Progenitor cell of endocrine pancreas (in vitro differentiated cells): ENCODE measurements at places on chromosomes 7 and 10.
A peak's percentile ranks its signal among the peaks of the same experiment; 100 is the strongest.

GRCh38 chr7:82441669-82442478 is 1.7 kb downstream of the CACNA2D1 start:
- H3K36me3 ChIP-seq: no peaks in the 10 kb centered on the region
- H3K4me1 ChIP-seq: peaks cover 8% of the 10 kb centered on the region
- peak overlapping the region; percentile 88 for H3K4me3 ChIP-seq

DNA sequence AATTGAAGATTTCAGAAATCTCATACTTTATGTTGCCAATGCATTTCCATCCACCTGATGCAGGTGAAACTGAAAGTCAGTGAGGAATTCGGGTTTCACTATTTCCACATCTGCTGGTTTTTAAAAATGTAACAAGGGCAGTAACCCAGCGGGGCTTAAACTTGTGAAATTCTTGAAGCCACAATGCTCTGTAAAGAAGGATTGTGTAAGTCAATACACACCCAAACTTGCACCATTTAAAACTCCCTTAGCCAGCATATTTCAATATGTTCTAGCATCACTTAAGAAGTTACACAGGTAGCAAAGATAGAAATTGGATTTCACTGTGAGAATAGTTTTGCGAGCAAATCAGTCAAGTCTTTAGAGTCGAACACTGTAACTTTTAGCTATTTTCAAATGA is 386.1 kb downstream of the PLXDC2 start:
- no peaks in the 10 kb centered on the region for H3K4me1 ChIP-seq
- no peak for DNase-seq
- H3K4me3 ChIP-seq: no peak overlapping the region
- H3K36me3 ChIP-seq: peaks cover 3% of the 10 kb centered on the region
- H3K27me3 ChIP-seq: no peaks in the 10 kb centered on the region

- H3K27me3 ChIP-seq: no peaks in the 10 kb centered on the region
- H3K4me3 ChIP-seq: no peak overlapping the region
- peak overlapping the region; percentile 86 for H3K27ac ChIP-seq
Observed at GRCh38 chr10:24277277-24277676, 68.3 kb downstream of the KIAA1217 start.

DNA sequence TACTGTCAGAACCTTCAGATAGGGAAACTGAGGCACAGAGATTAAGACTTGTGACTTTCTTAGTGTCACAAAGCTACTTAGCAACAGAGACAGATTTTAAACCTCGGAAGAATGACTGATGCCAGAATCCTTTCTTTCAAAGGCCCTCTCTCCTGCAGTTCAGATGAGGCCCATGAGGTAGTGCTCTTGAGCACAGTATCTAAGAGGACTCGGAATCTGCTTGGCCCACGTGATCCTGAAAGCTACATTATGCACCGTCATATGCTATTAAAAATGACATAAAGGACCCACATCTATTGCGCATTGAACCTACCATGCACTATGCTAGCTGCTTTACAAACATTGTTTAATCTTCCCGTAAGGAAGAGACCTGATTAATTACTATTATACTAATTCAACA is 355.9 kb downstream of the SFMBT2 start:
- no peak overlapping the region for H3K4me3 ChIP-seq
- no peak for DNase-seq

DNA sequence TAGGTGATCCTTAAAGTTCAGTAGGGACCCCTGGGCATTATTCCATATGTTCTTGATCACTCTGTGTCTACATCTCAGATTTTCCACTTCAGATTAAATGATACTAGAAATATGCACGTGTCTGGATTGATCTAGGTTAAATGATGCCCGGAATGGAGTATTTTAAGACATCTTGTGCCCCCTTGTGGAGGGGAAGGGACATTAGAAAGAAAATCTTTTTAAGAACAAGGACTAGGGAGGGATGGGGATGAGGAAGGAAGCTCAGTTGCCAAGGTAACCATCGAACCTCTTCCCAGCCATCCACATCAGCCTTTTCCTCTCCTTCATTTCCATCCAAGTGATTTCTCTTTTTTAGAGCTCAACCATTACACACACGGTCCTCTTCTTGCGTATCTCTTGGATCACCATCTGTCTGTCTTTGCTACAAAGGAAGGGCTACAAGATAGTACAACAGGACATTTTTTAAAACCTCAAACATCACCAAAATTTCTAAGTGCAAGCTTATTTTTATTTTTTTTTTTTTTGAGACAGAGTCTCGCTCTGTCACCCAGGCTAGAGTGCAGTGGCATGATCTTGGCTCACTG is 40.5 kb downstream of the PRSS2 start:
- no peaks in the 10 kb centered on the region for H3K36me3 ChIP-seq
- peak overlapping the region; percentile 79 for H3K27ac ChIP-seq
- no peak overlapping the region for H3K4me3 ChIP-seq
- no peak for DNase-seq
- peaks cover 31% of the 10 kb centered on the region for H3K27me3 ChIP-seq

- H3K27ac ChIP-seq: no peak overlapping the region
- peaks cover 2% of the 10 kb centered on the region for H3K27me3 ChIP-seq
- no peak for DNase-seq
Observed at GRCh38 chr7:78443811-78444210, 645.2 kb downstream of the PHTF2 start.

DNA sequence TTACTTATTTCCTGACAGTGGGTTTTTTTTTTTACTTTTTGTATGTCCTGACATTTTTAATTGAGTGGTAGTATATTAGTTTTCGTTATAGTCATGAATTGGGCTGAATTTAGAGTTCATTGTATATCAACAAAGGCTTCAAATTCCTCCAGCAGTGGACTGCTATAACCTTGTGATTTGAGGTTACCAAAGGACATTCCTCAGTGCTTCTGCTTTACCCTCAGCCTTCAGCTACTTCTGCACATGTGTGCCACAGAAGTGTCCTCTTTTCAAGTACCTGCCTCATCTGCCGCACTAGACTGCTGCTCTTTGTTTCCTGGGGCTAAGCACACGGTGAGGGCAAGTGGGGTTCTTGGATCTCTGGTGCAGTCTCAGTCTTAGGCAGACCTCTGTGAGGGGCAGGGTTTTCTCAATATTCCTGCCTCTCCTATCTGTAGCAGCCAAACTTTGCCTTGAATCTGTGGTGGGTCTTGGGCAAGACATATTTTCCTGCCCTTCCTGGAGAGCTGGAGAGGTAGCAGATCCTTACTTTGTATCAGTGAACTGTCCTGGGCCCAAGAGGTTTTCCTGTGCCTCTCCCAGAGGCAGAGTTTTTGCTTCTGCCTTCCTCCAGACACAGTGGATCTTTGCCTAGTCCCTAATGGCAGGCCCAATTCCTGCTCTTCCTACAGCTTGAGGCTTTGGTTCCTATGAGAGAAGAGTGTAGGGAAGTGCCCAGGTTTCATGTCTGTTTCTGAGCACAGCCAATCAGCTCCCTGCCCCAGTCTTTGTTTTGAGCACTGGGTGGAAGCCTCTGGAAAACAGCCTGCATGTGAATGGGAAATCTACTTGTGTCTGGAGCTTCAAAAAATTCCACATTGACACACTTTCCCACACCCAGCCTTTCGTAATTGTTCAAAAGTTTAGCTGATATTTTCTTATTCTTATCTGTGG is 39.0 kb upstream of the STRIP2 start:
- H3K4me1 ChIP-seq: no peaks in the 10 kb centered on the region
- peak overlapping the region; percentile 62 for H3K27ac ChIP-seq
- no peak overlapping the region for H3K4me3 ChIP-seq
- no peaks in the 10 kb centered on the region for H3K27me3 ChIP-seq

DNA sequence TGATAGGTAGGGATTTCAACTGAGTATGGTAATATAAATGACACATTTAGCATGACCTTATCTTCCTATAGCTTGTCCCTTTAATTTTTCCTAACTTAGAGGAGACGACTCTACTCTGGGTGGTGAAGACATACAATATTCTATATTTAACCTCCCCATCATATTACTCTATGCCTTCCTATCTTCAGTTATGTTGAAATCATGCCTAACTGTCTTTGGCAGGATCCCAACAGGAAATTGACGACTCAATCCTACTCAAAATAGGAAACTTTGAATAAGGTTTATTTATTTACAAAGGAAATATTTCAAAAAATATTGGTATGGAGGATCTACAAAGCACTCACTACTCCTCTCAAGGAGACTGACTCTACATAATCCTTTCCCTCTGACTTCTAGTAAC is 24.1 kb upstream of the SEMA3A start:
- H3K27me3 ChIP-seq: no peaks in the 10 kb centered on the region
- no peak overlapping the region for H3K27ac ChIP-seq
- no peak overlapping the region for H3K4me3 ChIP-seq
- DNase-seq: no peak
- peaks cover 1% of the 10 kb centered on the region for H3K4me1 ChIP-seq

DNA sequence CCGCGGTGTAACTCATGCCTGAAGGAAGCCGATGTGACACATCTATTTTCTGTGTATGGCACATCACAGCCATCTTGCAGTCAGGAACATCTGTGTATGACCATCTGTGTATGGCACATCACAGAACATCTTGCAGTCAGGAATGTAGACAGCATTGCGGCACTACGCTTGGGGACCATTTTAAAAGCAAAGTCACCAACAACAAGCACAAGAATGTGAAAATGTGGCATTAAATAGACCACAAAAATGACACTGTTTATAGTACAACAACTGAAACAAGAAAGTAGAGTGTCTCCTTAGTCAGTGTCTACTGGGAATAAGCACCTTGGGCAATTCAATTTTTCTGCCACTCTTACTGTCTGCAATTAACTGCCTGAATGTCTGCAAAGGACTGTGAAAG is 124.4 kb downstream of the HGF start:
- H3K4me1 ChIP-seq: no peaks in the 10 kb centered on the region
- H3K27me3 ChIP-seq: no peaks in the 10 kb centered on the region
- no peak for DNase-seq
- no peaks in the 10 kb centered on the region for H3K36me3 ChIP-seq
- H3K27ac ChIP-seq: no peak overlapping the region

DNA sequence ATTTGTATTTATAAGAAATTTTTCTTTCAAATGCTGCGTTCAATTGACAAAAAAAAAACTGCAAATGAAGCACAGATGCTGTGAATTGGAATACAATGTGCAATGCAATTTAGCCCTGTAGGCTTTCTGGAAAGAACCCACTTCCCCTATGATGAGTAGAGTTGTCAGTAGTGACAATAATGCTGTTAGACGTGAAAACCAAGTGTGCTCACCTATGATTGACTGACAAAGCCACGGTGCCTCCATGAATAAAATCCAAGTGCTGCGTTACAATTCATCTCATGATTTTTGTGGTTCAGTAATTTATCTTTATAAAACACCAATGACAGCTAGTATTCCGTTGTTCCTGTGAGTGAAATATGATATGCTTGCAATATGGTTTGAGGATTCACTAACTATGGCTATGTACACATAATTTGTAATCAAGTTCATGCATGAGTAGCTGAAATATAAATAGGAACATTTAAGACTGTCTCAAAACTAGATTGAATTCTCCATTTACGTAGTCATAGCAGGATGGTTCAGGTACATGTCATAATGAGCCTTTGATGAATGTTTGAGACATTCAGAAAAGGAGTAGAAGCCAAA is 1160.3 kb downstream of the CNTNAP2 start:
- H3K4me3 ChIP-seq: no peak overlapping the region
- DNase-seq: no peak
- H3K36me3 ChIP-seq: peaks cover 4% of the 10 kb centered on the region
- no peak overlapping the region for H3K27ac ChIP-seq
- peaks cover 11% of the 10 kb centered on the region for H3K4me1 ChIP-seq
- no peaks in the 10 kb centered on the region for H3K27me3 ChIP-seq

DNA sequence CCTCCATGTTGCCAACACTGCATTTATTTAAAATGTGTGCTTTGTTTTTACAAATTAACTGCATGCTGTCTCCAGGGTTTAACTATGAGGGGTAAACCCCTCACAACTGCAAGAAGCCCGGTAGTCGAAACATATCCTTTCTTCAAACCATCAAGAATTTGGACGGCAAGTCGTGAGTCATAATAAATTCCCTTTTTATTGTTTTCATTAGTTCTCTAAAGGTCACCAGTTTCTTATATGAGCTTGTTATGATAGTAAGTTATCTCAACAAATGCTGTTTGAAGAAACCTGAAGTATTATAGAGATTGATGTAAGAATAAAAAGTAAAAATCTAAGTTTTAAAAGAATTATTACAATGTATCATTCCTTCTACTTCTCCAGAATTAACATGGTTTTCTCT is 12.2 kb upstream of the FIGNL1 start:
- H3K27me3 ChIP-seq: peaks cover 8% of the 10 kb centered on the region
- H3K27ac ChIP-seq: no peak overlapping the region
- DNase-seq: no peak
- H3K4me3 ChIP-seq: no peak overlapping the region
- H3K36me3 ChIP-seq: peaks cover 13% of the 10 kb centered on the region

DNA sequence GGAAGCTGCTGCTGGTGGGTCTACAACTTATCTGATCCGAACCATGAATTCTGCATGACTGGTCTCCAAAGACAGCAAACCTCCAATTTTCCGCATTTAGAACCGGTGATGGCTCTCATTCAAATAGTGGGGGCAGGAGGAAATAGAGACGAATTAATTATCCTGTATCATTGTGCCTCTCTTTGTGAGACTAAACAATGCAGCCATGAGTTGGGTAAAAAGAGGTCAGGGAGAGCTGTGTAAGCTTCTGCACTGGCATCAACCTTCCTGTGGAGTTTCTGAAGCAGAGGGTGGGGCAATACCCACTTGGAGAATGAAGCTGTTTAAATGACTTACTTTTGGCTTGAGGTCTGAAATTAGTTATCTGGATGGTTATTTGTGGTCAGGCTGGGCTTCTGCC is 266.4 kb downstream of the SORCS3 start:
- peaks cover 7% of the 10 kb centered on the region for H3K27me3 ChIP-seq
- no peaks in the 10 kb centered on the region for H3K4me1 ChIP-seq
- H3K36me3 ChIP-seq: no peaks in the 10 kb centered on the region
- no peak overlapping the region for H3K4me3 ChIP-seq

DNA sequence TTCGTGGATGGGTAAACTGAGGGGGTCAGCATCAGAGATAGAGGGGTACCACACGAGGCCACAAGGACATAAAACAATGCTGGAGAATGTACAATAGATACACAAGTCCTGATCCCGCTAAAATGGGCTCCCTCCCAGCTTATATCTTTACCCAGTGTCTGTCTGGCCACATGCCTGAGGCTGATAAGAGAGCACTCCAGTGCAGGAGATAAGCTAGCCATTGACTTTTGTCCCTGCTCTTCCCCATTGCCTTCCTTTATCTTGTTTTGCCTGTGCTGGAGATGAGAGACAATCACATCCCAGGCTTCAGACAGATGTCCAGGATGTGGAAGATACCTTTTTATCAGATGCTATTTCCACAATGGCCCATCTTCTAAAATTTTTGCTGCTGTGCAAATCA is 6.0 kb downstream of the GAD2 start:
- peaks cover 8% of the 10 kb centered on the region for H3K4me1 ChIP-seq
- no peaks in the 10 kb centered on the region for H3K36me3 ChIP-seq
- H3K27ac ChIP-seq: no peak overlapping the region
- H3K4me3 ChIP-seq: no peak overlapping the region

GRCh38 chr10:116452338-116452720 is 24.7 kb downstream of the PNLIPRP3 start:
- no peaks in the 10 kb centered on the region for H3K36me3 ChIP-seq
- no peak for DNase-seq
- H3K27ac ChIP-seq: no peak overlapping the region
- no peaks in the 10 kb centered on the region for H3K27me3 ChIP-seq
- H3K4me1 ChIP-seq: no peaks in the 10 kb centered on the region
